Stimulated activated effector memory CD8-positive, alpha-beta T cell treated with anti-CD3 and anti-CD28 coated beads, Interleukin-12 subunit alpha, Interleukin-12 subunit beta, amount 100 ng/mL, for 72 hours (primary cell): ENCODE measurements at places on chromosomes 4 and X.

DNA sequence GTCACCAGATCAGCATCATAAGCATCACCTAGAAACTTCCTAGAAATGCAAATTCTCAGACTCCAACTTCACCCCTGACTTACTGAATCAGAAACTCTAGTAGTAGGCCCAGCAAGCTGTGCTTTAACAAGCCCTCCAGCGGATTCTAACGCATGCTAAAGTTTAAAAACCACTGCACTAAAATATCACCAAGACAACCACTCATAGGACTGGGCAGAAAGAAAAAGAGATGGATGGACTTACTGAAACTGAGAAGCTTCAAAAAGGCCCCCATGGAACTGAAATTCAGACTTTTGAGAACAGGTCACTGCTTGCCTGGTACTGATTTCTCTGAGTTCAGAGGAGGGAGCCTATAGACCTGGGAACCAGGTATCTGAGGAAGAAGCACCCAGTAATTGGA is 40.1 kb downstream of the FAM241A start:
- DNase-seq: no peak

- no peak for DNase-seq
Measured at GRCh38 chr4:73952352-73952751, 29.5 kb downstream of the PF4 start.

- DNase-seq: no peak
Measured at GRCh38 chr4:30952526-30953219, 232.5 kb downstream of the PCDH7 start.

- DNase-seq: no peak
Measured at GRCh38 chrX:119145241-119145653, 17.6 kb upstream of the KIAA1210 start.

DNA sequence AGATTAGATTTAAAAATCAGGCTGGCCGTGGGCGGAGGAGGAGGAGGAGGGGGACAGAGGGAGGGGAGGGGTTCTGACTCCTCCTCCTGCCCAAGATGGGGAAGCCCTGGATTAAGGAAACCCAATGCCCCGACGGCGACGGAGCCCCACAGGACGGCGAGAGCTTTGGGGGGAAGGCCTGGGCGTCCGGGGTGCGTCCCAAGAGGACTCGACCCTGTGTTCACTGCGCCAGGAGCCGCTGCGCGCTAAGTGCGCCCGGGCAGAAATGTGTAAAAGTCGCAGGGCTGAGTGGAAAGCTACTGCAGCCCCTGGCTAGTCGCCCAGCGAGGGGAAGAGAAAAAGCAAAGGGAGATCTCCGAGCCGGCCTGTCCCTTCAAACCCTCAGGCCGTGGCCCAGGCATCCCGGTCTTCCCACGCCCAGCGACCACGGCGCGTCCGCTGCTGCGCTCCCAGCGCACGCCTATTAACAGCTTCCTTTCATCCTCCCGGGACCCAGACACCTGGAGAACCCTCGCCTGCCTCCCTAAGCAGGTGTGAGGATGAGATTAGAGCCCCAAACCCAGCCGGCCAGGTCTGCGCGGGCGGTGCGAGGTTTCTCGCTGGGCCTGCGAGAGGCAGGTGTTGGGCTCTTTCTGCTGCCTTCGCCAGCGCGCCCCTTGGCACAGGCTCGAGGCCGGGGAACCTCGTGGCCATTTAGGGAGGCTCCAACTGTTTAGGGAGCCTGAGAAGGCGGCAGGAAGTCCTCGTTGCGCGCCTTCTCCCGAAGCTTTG is 1.4 kb upstream of the RPS6KA3 start:
- DNase-seq: no peak

- no peak for DNase-seq
Measured at GRCh38 chr4:101600287-101600686, 190.2 kb upstream of the BANK1 start.

- DNase-seq: no peak
Measured at GRCh38 chr4:155722336-155722735, 36.5 kb upstream of the GUCY1B1 start.

DNA sequence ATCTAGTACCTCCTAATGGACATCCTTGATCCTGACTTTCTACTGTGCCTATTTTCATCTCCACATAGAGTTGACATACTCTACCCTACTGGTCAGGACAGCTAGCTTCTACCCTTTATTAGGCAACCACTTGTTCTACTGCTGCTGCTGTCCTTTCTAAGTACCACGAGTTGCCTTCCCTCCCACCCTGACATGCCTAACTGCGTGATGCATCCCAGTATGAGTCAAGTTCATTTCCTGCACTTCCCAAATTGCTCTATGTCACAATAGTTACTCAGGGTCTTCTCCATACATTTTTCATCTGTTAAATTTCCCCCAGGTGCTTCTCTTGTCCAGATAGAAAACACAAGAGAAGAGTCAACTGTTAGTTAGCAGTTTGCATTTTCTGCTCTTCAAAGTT is 133.4 kb downstream of the TBC1D19 start:
- no peak for DNase-seq

- no peak for DNase-seq
Measured at GRCh38 chr4:21470535-21470934, 478.0 kb downstream of the KCNIP4 start.

GRCh38 chr4:53535567-53535966 is 55.7 kb downstream of the LNX1 start:
- no peak for DNase-seq

- no peak for DNase-seq
Measured at GRCh38 chrX:17933856-17934255, 72.8 kb upstream of the RAI2 start.

- DNase-seq: no peak
Measured at GRCh38 chr4:86393749-86394148, 33.9 kb upstream of the MAPK10 start.

GRCh38 chrX:19742826-19743225 is 144.6 kb downstream of the SH3KBP1 start:
- DNase-seq: no peak

DNA sequence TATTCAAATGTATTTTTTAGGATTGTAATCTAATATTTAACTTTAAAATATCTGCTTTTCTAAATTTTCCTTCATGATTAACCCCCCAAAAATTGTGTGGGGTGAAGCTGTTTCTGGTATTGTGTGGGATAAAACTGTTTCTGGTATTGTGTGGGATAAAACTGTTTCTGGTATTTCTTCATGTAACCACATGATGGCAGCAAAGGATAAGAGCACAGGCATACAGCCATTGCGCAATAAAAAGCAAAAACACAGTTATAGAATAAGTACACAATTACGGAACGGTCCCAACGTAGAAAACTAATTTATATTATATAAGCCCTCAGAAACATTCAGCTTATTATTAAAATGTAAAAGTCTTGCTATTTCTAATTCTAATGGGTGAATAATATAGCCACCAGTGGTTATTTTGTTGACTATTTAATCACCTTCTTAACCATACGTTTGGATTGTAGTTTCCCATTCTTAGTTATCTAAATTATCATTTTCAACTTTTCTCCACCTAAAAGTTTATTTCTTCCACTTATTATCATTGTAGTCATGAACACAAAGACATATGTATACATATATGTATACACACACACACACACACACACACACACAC is 333.9 kb upstream of the FSTL5 start:
- DNase-seq: no peak

- no peak for DNase-seq
Measured at GRCh38 chrX:117645639-117646038, 471.0 kb downstream of the KLHL13 start.

- DNase-seq: no peak
Measured at GRCh38 chrX:38968344-38969216, 167.3 kb downstream of the MID1IP1 start.

DNA sequence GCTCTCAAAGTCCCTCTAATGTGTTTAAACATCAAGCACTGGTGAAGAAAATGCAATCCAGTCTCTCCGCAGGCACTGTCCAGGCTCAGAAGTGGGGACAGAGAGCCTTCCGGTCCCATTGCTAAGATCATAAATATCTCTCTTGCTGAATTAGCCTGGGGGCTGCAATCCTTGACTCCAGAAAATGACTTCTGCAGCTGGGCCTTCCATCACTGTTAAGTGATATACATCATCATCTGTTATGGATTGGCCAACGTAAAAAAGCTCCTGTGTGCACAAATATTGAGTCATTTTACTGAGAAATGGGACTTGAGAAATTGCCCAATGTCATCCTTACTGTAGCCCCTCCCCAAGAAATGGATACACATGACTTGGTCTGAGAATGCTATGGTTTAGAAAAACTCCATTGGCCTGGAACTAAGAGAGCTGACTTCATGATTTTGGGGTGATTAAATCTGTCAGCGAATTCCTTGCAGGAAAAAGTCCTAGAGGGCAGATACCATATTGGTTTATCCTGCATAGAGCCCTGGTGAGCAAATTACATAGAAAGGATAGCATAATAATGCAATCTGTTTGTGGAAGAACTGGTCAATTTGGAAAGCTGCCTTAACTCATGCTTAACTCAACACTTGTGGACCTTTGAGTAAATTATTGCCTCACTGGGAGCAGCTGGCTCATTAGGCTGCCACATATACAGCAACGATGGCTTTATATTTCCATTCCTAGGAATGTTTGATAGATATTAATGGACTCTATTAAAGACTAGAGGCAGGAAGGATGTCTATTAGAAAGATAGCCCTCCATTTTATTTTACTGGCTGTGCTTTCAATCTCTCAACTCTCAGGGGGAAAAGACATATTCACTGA is 346.1 kb downstream of the GBA3 start:
- DNase-seq: no peak

DNA sequence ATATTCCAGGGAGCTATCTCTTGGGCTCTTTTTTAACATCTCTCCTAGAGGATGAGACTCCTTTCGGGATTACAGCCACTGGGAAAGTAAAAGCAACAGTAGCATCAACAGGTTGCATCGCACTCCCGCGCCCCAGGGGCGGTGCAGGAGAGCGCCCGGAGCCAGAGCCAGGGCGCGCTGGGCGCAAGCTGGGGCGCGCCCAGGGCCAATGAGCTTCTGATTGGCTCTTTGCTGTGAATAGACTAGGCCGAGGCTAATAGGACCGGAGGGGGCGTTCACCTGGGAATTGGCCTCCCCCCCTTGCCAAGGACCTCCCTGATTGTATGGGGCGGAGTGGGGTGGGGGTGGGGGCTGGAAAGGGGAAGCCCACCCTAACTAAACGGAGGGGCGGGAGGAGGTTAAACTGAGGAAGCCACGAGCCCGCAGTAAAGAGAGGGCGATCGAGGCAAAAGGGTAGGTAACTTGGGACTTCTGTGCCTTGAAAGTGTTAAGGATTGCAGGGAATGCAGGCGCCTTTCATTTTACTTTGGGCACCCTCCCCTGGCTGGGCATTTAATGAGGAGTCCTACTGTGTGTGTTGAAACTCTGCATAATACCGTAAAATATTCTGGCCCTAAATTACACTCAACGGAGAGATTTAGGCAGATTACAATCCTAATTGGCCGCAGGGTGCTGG is 1.1 kb upstream of the ATOH1 start:
- DNase-seq: no peak

DNA sequence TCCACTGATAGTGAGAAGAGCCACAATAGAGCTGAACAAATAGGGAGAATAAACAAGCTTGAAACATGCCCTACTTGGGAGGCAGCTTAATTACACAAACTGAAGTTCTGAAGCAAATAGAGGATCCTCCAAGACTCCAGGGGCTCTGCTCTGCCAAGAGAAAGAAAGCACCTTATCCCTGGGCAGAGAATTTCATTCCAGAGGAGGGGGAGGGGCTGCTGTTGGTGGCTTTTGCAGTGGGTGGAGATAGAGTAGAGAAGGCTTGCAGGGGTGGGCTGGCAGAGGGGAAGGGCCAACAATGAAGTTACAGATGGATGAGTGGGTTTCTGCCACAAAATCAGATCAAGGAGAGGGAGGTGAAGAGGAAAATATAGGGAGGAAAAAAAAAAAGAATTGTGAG is 1.0 kb upstream of the LPAR4 start:
- DNase-seq: no peak
